ENCODE measurements at places on chromosomes 6 and 20.

DNA sequence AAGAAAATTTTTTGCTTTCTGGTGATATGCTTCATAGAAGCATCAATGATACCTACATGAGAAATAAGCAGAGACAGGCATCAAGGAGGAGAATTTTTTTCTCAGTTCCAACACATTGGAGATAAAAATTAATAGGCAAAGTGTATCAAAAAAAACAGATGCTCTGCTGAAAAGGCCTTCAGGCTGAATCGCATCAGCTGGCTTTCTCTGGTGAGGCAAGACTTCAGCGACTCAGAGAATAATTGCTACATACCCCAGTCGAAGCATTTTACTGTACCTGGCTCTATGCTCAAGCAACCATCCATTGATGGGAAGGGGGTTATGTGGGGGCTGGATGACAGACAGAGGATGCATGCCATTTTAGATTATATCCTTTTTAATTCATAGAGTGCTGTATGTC is 415.1 kb downstream of the TFAP2A start:
- DNase-seq = no peak

GRCh38 chr20:62088258-62089127 is 22.8 kb upstream of the TAF4 start:
- no peak for DNase-seq

DNA sequence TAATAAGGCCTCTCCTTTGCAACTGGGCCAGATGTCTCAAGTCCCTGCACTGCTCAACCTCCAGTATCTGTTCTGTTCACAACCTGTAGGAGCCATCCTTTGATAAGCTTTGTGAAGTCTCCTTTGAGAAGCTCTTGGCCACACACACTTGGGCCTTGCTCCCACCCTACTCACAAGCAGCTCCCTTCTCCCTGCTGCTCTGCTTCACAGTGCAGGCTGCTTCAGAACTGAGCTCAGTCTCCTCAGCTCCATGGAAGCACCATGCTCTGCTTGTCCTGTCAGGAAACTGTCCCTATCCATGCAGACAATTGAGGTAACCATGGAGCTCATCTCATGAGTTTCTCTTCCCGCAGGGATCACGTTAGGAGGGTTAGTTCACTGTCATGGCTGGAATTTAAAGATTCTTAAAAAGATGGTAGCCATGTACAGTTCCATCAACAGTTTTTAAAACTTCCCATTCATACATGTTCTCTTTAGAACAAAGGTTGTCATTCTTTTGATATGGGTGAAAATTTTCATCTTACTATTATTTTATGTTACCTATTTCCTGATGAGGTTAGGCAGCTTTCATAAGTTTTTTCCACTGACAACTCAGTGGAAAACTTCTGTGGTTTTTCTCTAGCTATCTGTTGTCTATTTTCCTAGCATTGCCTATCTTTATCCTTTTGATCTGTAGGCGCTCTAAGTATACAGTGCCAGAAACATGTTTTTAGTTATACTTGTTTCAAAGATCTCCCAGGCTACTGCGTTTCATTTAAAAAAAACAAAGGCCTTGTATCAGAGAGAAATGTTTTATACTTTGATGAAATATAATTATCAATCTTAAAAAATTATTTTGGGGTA is 62.6 kb downstream of the AK9 start:
- no peak for DNase-seq

DNA sequence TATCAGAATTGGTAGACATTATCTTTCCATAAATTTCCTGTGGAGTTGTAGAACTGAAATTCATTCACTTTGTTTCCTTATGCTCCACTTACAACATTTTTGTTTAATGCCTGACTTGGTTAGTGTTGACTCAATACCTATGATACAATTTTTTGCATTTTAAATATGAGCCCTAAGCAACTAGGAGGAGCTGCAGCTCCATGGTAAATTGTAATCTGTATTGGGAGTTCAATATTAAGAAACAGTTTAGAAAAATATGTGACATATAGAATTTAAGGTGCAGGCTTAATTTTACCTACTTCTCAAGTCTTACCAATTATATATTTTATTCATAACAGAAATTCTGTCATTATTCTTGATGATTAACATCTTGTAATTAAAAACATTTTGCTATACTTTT is 868.3 kb downstream of the EYS start:
- DNase-seq = peak; percentile 7

- DNase-seq = no peak
Observed at GRCh38 chr6:116508527-116508926, 2.9 kb upstream of the CALHM5 start.

- no peak for DNase-seq
Observed at GRCh38 chr20:45096781-45097180, 4.1 kb downstream of the KCNS1 start.

DNA sequence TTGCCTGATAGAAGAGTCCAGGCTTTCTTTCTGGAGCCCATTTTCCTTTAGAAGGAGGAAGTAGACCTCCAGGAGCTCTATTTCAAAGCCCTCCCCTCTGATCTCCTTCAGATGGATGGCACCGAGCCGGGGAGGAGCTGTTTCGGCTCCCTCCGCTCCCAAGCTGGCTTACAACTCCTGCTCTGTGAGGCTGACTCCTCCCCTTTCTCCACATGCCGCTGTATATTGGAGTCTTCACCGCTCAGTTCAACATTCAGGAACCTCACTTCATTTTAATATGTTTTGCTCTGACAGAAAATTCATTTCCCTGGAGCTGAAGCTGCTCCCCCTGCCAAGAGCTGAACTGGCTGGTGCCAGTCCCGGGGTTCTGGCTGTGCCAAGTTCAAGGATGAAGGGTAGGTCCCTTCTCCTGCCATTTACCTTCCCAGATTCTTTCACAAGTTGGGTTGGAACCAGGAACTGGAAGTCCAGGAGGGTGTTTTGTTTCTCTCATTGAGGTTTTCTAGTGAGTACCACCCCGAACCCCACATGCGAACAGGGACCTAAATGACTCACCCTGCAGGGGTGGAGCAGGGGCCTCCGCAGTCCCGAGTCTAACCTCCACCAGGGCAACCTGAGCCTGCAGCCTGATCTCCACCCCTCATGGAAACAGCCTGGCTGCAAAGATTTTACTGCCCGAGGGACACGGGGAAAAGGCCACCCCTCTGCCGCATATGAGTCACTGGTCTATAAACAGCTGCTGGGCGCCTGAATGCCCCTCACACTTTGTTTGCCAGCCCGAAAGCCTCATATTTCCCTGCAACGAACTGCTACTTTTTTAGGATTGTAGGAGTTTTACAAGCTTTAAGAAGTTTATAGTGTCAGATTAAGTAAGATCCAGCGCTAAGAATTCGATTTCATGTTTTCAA is 68.6 kb upstream of the FOXA2 start:
- DNase-seq = no peak

- no peak for DNase-seq
Observed at GRCh38 chr20:37729909-37730308, 36.1 kb downstream of the CTNNBL1 start.

GRCh38 chr6:144340541-144341371 is 55.6 kb downstream of the UTRN start:
- no peak for DNase-seq

GRCh38 chr6:136503303-136504029 is 46.8 kb downstream of the MAP7 start:
- DNase-seq = no peak

DNA sequence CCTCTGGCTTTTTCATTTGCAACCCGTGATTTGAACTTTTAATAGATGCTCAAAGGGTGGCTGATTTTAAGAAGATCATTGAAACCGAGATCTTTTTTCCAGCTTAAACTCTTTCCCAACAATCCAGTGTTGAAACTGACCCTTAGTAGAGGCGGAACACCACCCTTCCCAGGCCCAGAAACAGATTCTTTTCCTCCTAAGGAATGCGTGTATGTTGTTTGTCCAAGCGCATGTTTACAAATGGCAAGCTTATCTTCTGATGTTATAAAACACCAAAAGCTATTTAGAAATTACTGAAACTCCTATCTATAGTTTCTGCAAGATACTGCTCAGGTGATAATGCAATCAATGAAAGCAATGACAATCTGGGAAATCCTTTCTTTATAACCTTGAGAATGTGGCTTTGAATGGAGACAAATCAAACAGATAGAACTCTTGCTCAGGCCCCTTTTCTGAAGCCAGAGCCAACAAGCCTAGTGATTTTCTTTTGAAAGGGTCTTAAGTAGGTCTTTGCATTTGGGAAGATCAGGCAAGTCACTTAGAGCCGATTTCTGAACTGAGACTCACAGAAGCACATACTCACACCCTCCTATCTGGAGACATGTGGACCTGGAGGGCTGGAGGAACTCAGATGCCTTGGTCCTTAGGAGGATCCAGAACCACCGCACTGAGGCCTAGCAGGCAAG is 9.1 kb downstream of the BANF2 start:
- DNase-seq = no peak

- DNase-seq = no peak
Observed at GRCh38 chr6:136511397-136511796, 38.8 kb downstream of the MAP7 start.

GRCh38 chr6:14082771-14083170 is 34.8 kb upstream of the CD83 start:
- no peak for DNase-seq

GRCh38 chr20:6636209-6637159 is 131.0 kb upstream of the BMP2 start:
- DNase-seq = peak; percentile 38

GRCh38 chr20:4944518-4945313 is 56.6 kb downstream of the SLC23A2 start:
- no peak for DNase-seq

DNA sequence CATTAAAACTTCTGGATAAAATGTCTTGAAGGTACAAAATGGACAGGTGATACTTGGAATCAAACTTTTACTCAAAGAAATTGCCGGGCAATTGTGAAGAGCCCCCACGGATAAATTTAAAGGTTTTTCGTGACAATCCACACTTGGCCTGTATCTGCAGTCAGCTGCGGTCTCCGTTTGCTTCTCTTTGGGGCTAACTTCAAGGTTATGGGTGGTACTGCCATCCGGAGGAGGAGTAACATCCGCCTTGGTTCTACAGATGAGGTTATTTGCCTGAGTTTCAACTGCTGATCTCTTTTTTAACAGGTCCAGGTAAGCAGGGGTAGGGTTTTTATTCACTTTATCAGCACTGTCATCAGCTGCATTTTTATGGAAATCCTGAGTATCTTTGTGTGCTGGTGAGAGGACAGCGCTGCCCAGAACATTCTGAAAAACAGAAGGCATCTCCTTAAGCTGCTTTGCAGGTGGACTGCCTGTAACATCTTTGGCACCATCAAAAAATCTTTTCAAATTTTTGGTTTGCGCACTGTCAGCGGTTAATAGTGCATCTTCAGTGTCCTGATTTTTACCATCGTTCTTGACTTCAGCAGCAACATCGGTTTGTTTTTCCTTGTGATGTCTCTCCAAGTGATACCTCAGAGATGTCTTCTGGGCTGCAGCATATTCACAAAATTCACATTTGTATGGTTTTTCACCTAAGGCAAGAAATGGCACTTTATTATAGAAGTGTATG is 16.9 kb downstream of the ZNF217 start:
- DNase-seq = no peak

DNA sequence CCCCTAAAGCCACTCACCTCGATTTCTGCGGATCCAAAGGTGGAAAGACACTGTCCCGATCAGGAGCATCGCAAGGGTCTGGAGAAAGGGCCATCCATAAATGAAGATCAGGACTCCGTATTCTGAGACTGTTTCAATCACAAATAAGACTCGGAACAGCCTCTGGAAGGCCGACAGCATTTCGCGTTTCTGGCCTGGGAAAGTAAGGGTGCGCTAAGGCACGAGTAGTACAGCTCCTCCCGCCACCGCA is 44.6 kb downstream of the DPPA5 start:
- peak; percentile 59 for DNase-seq

DNA sequence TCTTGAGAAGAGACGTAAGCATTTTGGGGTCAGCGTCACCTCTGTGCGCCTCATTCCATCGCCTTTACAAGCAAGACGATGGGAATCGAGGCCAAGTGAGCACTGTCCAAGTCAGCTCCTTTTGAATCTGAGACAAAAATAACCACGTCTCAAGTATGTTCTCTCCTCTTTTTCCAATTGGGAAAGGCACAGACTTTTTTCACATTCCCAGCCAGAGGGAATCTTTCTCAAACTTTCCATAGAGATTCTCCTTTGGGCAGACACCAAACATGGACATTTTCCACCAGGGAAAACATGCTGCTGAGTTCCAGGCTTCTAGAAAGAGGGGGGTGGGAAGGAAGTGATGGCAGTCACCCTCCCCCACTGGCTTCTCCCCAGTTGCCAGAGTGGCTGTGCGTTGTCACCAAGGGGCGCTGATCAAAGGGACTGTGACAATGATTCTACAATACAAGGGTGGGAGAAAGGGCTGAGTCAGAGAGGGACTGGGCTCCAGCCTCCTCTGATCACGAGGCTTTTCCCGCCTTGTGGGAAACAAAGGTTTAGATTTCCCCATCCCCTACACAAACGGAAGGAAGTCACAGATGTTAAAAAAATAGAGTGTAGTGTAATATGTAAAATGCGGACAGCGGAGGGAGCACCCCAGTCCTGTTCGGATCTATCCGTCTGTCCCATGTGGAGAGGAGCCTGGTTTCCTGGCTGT is 281.9 kb upstream of the RNF24 start:
- no peak for DNase-seq

DNA sequence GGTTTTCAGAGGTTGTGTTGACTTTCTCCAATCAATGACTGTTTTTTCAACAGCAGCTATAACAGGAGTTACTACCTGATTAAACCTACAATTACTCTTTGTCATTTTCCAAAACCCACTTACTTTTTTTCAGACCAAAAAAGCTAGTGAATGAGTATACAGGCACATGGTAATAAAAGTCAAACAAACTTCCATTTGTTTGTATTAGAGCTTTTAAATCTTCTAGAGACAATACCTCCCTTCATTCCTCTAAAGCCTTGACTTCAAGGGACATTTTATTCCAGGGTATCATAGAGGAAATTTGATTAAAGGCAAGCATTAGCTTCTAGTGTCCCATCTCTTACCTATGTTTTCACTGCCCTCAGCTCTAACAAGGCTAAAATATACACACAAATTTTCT is 52.7 kb downstream of the IL22RA2 start:
- DNase-seq = no peak

GRCh38 chr6:16947375-16948015 is 154.4 kb upstream of the STMND1 start:
- DNase-seq = peak; percentile 35
